NCI-H524 treated with DMSO at 0.1 percent for 48 hours (cell line): ENCODE measurements at places on chromosomes 7 and 10.

DNA sequence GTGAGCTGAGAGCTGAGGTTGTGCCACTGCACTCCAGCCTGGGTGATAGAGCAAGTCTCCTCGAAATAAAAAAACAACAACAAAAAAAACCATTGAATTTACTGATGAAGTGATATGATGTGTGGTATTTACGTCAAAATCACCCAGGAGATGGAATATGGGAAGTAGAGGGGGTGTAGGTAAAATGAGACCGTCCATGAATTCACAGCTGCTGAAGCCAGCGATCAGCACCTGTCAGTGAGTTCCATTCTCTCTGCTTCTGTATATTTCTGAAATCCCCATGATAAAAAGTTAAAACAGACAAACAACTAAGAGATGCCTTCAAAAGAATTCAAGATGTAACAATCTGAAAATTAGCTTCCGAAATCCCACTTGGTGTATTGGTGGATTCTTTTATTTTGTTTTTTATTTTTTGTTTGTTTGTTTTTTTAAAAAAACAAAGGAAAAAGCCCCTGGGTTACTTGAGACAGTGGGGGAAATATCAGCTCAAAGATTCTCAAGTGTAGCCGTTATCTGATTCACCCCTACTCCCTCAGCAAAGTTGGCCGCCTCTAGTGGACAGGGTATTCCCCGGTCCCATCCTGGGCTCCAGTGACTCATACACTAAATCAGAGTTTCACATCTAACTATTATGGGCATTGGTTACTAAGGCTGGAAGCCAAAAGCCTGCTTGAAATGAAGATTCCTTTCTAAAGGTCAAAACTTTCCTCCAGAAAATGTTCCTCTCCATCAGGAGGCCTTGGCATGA is 76.4 kb downstream of the MAP3K8 start:
- DNase-seq = no peak

- no peak for DNase-seq
Measured at GRCh38 chr10:113520261-113520660, 32.6 kb upstream of the HABP2 start.

- DNase-seq = no peak
Measured at GRCh38 chr10:55091691-55092328, 290.8 kb upstream of the PCDH15 start.

GRCh38 chr10:47396311-47396717 is 12.2 kb upstream of the ZNF488 start:
- no peak for DNase-seq

DNA sequence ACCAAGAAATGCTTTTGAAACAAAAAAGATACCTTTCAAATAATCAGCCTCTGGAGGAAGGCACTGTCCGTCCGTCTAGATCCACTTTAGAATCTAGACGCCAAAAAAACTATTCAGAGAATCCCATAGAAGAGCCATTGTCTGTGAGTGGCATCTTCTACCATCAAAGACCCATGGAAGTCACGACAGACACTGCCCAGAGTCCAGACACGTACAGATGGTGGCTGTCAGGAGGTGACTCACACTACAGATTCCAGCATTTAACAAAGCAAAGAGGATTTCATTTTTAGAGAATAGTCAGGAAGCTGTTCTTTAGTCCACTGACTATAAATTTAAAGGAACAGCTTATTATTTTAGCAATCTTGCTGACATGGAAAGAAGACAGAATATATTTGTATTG is 11.7 kb downstream of the C1QL3 start:
- DNase-seq = no peak

GRCh38 chr10:11272915-11273389 is 255.3 kb downstream of the CELF2 start:
- DNase-seq = no peak

- no peak for DNase-seq
Measured at GRCh38 chr10:104260775-104261115, 6.1 kb downstream of the GSTO1 start.
